ENCODE measurements at places on chromosomes 13 and 19.

GRCh38 chr19:871446-872265, 12.2 kb downstream of the CFD start:
- DNase-seq = no peak

- no peak for DNase-seq
Observed at GRCh38 chr13:65143920-65144319, 2086.2 kb downstream of the PCDH9 start.

- no peak for DNase-seq
Observed at GRCh38 chr13:112806739-112807652, 117.2 kb downstream of the ATP11A start.

DNA sequence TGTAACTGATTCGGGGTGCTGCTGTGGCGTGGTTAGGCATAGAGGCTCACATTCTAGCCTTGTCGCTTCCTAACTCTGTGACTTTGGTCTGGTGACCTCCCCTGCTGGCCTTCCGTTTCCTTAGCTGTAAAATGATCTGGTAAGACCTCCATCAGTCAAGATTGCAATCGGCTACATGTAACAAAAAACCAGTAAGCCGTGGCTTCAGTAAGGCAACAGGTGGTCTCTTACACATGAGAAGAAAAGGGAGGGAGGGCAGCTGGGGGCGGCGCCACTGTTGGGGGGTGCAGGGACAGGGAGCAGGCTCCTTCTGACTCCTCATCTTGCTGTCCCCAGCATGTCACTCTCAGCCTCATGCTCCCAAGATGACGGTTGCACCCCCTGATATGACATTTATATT, 148.0 kb downstream of the SIPA1L3 start:
- no peak for DNase-seq

DNA sequence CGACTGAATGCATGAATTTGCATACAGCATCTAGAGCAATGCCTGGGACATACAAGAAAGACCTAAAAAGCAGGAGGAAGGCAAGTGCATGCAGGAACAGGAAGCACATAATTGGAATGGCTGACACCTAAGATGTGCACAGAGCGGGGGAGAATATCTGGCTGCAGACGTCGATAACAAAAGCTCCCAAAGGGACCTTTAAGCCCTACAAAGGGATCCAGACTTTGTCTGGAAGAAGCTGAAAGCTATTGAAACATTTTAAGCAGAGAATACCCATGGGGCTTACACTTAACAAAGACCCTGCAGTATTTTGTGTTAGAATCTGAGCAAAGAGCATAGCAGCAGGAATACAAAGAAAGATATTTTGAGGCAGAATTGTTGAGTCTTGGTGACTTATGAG, 107.4 kb upstream of the CLDN10 start:
- no peak for DNase-seq

DNA sequence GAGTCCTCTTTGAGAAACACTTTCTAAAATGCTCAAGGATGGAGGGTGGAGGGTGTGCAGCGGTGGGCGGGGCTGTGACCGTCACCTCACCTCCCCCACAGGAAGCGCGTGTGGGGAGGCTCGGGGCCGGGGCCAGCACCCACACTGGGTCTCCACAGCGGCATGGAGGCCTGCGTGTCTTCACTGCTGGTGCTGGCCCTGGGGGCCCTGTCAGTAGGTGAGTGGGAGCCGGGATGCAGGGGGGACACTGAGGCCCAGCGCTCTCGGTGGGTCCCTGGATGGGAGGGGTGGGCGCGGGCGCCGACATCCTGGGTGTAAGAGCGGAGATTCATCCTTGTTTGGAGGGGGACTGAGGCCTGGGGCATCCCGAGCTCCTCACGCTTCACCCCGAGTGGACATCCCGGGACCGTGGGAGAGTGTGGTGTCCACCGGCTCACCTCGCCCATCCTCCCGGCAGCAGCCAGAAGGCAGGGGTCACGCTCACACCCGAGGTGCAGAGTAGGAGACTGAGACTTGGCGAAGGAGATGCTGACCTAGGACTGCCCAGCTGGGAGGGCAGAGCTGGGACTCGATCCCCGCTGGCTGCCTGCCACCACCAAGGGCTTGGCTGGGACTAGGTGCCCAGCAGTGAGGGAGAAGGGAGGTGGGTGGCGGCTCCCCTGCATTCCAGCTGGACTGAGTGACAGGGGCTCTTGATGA, at the start of gene GZMM:
Gene GZMM (plus strand): TSS at position 144 of the 699 bp plus-strand sequence. CDS start 19 bp downstream, at position 163.
- DNase-seq = no peak

- no peak for DNase-seq
Observed at GRCh38 chr19:50964266-50964665, 5.1 kb downstream of the KLK6 start.

- DNase-seq = no peak
Observed at GRCh38 chr13:113812178-113813040, 51.5 kb downstream of the GAS6 start.

Data from cortex of kidney (tissue), 1 donor.